ENCODE measurements at places on chromosomes 3 and 15. TPM values are rescaled to one million over a fixed set of nuclear protein-coding genes. Genes with fewer than 3 reads are reported as not detected.

The FEZF2 gene
- not detected for total RNA-seq

DNA sequence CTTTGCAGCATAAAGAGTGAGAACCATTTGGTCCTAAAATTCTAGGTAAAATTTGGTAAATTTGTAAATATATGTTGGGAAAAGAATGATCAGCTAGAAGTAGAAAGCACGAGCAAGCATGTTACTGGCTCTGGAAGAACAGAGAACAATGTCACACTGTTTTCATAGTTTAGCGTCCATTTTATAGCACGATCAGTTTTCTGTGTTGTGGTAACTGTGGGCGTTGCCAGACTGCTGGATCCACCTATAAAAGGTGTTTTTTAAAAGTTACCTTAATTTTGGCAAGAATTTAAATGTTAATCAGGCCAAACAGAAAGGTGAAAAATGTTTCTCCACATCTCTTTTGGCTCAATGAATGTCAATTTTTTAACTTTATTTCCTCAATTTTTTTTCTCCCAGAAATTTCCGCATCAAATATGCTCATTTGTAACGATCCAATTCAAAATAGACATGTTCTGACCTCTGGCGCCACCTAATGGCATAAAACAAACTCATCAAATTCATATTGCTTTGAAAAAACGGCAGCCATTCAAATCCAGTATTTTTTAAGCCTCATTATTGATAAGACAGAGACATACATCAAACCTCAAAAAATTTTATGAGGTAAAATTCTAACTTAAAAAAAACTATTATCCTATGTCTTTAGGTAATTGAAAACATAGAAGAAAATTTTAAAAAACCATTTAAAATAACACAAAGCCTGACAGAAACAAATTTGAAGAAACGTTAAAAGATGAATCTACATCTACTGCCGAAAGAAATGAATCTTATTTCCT is 5.5 kb upstream of the GP5 start:
- peak; percentile 85 for DNase-seq

DNA sequence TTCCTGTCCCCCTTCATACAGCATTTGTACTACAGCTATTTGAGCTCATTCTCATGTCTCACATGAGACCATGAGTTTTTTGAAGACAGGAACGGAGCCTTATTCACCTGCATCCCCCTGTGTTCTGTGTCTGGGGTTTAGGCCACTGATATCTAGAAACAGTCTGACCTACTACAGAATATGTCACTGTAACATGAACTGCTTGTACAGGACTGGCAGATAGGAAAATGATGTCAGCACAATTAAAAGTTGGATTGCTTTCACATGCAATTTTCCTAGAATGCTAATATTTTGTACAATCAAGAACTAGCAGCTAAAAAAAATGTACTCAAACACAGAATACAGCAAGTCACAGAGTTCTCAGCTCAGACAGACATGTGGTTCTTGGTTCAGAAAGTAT is 90.8 kb upstream of the FGF12 start:
- no peak for DNase-seq

The RSRC1 gene
- total RNA-seq: 41.7 TPM

- DNase-seq: no peak
Observed at GRCh38 chr3:174243171-174243570, 616.0 kb upstream of the NAALADL2 start.

DNA sequence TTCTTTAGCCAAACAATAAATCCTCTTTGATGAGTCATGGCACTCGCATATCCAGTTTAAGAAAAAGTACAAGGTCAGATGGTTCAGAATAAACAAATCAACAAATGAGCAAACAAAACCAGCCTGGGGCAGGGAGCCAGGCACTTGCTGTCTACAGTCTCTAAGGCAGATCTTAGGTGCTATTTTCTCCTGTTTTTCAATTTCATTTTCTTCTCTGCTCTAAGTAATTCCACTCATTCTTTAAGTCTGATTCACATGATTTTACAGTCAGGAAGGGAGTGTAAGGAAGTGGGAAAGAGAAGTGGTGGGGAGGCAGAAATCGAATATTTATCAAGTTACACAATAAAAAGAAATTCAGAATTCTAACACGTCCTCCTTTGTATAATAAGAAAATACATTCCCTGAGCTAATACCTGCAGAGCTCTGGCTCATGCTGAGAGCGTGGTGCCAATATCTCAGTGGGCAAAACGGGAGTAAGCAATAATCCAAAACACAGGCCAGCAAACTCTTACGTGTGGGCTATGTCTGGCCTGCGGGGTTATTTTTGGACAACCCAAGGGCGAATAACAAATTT is 298.6 kb downstream of the ADAMTS17 start:
- DNase-seq: no peak

DNA sequence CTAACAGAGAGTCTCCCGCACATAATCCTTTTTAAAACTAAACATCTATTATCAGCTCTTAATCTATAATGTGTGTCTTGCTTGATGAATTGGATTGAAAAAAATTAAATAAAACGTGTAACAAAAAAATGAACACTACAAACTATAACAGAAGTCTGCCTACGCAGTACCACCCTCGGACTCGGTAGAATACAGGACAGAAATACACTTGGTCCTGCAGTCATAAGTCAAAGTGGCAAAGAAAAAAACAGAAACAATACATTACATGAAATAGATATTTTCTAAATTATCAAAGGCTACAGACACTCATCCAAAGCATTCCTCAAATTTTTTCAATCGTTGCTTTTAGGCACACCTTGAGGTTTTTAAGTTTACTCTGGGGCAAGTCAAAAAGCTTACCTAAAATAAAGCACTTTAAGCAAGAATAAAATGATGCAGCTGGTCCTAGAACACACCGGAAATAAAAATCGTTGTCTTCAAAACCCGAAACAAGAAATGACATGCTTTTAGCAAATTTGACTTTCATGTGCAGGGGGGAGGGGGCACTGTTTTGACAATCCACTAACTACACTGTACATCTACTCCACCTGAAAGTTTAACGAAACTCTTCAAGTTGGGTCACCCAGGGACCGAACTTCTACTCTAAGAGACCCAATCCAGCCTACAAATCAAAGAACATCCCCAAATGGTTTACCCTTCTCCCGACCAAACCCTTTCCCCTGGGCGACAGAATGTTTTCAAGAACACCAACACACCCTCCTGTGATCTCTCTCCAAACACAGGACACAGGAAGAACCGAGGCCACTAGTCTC is 1.3 kb downstream of the ADAM10 start:
- peak; percentile 85 for DNase-seq

DNA sequence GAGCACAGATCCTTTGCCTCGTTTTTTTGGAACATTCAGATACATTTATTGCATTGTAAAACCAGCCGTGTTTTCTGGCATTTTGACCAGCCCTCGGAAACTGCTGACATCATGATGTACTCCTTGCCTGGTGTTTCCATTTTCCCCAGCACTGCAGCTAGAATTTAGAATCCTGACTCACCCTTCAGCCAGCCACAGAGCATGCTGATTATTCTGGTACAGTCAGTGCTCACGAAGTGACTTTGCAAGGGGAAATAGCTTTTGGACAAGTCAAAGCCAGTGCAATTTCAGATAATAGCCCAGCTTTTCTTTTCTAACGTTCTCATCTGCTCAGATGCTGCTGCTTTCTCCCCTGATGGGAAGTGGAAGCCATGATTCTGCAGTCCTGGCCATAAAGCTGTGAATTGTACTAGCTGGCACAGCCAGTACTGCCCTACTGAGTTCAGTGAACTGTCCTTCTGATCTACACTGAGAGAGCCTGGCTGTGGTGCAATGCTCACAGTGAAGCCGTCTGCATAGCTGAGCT is 12.1 kb upstream of the CNBP start:
- DNase-seq: no peak

DNA sequence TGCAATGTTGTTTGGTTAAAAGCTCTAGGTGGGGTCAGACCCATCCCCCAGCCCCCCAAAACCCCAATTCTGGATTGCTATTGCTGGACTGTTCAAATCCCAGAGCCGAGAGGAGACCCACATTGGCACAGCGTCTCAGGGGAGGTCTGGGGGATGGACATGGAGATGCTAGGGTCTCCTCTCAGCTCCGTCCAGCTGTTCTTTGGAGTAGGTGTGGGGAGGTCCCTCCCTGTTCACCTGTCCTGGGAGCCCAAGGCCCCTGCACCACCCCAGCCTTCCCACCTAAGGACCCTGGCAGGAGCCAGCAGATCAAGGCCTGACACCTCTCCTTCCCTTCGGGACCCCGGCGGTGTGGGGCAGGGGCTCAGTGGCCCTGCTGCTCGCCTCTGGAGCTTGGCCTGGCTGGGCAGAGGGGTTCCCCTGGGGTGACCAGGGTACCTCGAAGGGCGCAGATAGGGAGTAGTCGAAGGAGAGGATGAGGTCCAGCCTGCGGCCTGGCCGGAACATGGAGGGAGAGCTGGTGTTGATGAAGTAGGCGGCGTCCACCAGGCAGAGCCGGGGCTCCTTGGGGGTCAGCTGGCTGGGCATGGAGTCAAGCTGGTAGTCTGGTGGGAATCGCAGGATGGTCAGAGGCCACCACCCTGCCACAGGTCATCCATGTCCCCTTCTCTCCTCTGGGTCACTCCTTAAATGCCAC is 23.9 kb downstream of the PLA2G4D start:
- no peak for DNase-seq

DNA sequence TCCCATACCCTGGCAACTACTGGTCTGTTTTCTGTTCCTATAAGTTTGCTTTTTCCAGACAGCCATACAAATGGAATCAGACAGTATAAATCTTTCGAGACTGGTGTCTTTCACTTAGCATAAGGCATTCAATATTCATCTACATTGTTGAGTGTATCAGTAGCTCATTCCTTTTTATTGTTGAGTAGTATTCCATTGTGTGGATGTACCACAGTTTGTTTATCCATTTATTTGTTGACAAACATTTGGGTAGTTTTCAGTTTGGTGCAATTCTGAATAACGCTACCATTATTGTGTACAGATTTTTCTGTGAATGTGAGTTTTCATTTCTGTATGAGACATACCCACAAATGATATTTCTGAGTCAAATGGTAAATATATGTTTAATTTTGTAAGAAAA is 35.4 kb downstream of the LARP6 start:
- DNase-seq: no peak
